IMR-90 (cell line): ENCODE measurements at places on chromosomes 3 and 15.
A peak's percentile ranks its signal among the peaks of the same experiment; 100 is the strongest.

GRCh38 chr15:98155356-98155755, 194.9 kb downstream of the ARRDC4 start:
- no peak for DNase-seq

- DNase-seq = peak; percentile 92
Observed at GRCh38 chr3:136818191-136818768, 646 bp upstream of the SLC35G2 start.

GRCh38 chr3:58434990-58435389, 1.4 kb upstream of the PDHB start:
- DNase-seq = peak; percentile 73

DNA sequence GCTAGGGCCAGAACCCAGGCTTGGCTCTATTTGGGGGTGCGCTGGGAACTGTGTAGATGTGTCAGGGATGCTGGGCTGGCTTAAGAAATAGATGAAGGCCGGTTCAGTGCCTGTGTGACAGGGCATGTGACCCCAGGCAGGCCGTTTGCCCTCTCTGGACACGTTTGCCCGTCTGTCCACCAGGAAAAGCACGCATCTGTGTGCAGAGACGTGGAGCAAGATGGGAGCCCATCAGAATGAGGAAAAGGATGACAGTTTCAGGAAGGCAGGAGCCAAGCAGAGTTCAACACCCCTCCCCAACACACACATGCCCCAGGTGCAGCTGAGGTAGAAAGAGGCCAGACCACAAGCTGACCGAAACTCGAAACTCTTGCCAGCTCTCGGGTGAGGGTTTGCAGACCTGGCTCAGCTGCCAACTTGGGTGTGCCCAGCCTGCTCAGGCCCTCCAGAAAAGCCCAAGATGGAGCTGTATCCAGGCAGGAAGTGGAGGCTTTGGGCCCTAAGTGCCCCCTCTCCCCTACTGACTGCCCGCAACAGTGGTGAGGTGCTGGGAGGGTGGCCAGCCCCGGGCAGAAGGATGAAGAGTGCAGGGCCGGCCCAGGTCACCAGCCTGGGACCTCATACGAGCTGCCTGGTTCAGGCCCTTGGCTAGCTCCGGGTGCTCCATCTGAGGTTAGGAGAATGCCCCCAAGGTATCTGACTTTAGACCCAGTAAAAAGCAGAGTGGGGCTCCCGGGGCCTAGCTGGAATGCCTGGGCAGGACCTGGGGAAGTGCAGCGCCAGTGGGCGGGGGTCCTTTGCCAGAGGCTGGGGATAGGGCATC, 10.2 kb upstream of the MESP1 start:
- DNase-seq = no peak

DNA sequence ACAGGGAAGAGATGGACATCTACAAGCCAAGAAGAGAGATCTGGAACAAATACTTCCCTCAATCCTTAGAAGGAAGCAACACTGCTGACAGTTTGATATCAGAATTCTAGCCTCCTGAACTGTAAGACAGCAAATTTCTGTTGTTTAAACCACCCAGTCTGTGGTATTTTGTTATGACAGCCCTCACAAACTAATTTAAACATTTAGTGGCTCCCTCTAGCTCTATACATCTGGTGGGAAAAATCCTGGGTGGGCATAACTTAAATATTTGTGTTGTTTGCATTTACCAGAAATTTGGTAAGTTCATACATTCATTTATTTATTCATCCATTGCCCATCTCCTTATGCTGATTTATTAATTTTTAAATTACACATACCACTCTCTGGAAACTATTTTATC, 62.5 kb upstream of the GSK3B start:
- no peak for DNase-seq

- no peak for DNase-seq
Observed at GRCh38 chr3:179961703-179962078, 75.0 kb downstream of the PEX5L start.

DNA sequence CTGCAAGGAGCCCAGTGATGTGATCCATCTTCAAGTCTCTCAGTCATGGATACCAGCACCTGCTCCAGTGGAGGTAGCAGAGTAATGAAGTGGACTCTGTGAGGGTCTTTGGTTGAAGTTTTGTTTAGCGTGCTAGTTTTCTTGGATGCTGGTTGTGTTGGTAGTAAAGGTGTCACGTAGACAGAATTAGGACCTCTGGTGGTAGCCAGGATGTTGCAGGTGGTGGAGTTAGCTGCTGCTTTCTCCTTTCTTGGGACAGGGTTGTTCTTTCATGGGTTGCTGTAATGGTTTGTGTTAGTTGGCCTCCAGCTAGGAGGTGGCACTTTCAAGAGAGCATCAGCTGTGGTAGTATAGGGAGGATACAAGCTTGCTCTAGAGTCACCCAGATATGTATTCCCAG, 125.2 kb downstream of the ANXA2 start:
- no peak for DNase-seq
